Activated CD4-positive, alpha-beta T cell treated with anti-CD3 and anti-CD28 coated beads for 36 hours (primary cell): ENCODE measurements at places on chromosomes 16 and 17.
A peak's percentile ranks its signal among the peaks of the same experiment; 100 is the strongest.

- no peak for DNase-seq
Measured at GRCh38 chr16:17289050-17289449, 181.7 kb downstream of the XYLT1 start.

DNA sequence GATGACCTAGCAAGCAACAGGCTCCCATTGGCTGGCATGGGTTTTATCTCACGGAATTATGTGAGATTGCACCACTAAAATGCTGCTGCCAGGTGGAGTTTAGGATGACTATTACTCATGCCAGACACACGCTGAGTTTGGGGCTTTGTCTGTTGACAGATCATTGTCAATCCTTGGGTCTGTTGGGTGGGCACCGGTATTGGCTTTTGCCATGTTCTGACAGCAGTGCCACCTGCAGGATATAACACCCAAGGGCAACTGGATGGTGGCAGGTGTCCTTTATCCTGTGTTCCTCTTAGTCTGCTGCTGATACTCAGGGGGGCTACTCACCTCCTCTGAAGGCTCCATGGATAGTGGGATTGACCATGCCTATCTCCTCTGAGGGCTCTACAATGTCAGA, 221.6 kb upstream of the DYNLRB2 start:
- peak; percentile 14 for DNase-seq

DNA sequence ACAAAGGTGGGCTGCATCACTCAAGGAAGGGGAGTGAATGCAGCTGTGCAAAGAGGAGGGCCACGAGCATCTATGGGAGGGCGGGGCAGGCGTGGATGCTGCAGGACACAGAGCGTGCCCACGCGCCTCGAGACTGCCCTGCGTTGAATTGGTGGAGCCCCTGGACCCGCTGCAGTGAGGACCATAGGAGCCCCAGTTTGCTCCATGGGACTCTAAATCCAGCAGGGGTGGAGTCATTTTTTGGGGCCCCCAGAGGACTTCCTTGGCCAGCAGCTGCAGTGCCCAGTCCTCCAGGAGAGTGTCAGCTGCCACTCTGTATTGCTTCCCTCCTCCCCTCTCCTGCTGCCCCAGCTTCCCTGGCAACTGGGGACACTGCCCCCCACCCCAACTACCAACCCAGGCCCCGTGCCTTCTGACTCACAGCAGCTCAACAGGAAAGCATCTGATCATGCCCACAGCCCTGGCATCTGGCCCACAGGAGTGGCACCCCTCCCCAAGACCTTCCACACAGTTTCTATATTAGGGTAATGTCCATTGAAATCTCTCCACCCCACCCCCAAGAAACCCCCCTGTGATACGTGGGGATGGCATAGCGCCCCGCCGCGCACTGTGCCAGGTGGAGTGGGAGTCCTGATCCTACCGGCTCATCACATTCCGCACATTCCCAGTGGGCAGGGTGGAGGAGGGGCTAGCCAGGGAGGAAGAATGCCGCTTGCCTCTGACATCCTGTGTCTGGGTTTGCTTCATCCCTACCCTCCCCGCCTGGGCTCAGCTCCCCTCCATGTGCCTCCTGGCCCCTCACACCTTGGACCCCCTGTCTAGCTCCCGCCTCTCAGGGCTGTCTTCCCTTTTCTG, 27.8 kb upstream of the ITGA3 start:
- no peak for DNase-seq

GRCh38 chr17:77854083-77854758, 104.3 kb upstream of the TNRC6C start:
- no peak for DNase-seq

GRCh38 chr17:38912221-38912813, 13.1 kb upstream of the LASP1NB start:
- no peak for DNase-seq

- no peak for DNase-seq
Measured at GRCh38 chr17:45791935-45792334, 7.8 kb downstream of the CRHR1 start.

DNA sequence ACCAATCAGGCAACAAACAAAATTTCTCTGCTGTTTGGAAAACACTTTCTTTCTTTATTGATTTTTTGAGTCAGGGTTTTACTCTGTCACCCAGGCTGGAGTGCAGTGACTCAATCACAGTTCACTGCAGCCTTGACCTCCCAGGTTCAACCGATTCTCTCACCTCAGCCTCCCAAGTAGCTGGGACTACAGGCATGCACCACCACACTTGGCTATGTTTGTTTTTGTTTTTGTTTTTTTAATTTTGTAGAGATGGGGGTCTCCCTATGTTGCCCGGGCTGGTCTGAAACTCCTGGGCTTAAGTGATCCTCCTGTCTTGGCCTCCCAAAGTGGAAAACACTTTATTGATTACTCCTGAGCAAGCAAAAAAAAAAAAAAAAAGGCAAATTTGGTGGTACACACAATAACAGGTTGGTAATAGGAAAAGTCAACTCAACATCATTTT, 276.4 kb downstream of the SOX9 start:
- no peak for DNase-seq

GRCh38 chr17:19646788-19647696, 1.5 kb upstream of the ALDH3A2 start:
- DNase-seq, result peak; percentile 33

DNA sequence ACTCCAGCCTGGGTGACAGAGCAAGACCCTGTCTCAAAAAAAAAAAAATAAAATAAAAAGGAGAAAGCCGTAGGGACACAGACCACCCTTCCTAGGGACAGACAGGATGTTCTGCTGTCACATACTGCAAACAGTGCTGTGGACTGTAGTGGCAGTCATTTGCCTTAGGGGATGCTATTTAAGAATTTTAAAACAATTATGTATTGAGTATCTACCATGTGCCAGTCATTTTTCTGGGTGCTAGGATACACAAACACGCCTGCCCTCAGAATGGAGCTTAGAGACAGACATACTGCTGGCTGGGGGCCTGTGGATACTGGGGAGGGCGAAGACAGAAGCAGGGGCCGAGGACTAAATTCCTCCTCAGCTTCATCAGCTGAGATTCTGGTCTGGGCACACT, 45.5 kb downstream of the MRC2 start:
- no peak for DNase-seq

GRCh38 chr16:48117217-48118105, 38.3 kb downstream of the ABCC12 start:
- DNase-seq, result peak; percentile 68
